NCI-H1105 (cell line): ENCODE measurements at places on chromosomes 2 and 18.

- no peak for DNase-seq
Observed at GRCh38 chr2:3476985-3477327, 42.4 kb downstream of the ADI1 start.

- peak; percentile 13 for DNase-seq
Observed at GRCh38 chr2:212537726-212538304, 787 bp downstream of the ERBB4 start.

DNA sequence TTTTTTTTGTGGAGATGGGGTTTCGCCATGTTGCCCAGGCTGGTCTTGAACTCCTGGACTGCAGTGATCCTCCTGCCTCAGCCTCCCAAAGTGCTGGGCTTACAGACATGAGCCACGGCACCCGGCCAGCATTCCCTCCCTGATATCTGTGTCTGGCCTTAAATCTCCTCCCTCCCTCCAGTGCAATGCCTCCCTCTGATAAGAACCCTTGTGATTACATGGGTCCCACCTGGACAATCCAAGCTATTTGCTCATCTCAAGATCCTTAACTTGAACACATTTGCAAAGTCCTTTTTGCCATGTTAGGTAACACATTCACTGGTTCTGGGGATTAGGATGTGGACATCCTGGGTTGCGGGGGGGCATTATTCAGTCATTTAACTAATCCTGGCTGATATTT is 40.5 kb upstream of the CREB1 start:
- DNase-seq, result no peak

DNA sequence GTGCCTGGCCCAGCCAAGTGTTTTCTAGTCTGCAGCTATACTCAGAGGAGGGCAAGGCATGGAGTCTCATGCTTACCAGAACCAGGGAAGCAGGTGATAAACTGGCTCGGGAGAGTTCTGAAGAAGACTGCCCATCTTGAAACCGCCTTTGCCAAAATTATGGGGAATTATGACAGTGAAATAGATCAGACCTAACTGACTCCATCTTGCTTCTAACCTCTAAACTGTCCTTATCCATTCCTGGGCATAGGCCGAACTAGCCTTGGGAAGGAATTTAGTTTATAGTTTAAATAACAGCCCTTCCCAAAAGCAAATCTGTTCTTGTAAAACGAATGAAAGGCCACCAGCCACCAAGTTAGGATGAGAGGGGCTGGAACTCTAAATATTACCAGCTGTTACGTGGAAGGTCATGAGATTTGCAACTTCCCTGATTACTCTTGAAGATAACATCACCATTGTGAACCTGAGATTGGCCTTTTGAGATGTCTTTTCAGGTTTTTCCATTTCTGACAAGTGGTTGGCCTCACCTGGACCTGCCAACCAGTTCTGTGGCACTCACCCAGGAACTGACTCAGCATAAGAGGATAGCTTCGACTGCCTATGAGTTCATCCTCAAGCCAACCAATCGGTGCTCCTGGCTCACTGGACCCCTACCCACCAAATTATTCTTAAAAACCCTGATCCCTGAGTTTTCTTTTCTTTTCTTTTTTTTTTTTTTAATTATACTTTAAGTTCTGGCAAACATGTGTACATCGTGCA is 23.4 kb downstream of the CHCHD5 start:
- no peak for DNase-seq

GRCh38 chr2:121408641-121409040 is 122.0 kb upstream of the RNU4ATAC start:
- DNase-seq, result no peak

DNA sequence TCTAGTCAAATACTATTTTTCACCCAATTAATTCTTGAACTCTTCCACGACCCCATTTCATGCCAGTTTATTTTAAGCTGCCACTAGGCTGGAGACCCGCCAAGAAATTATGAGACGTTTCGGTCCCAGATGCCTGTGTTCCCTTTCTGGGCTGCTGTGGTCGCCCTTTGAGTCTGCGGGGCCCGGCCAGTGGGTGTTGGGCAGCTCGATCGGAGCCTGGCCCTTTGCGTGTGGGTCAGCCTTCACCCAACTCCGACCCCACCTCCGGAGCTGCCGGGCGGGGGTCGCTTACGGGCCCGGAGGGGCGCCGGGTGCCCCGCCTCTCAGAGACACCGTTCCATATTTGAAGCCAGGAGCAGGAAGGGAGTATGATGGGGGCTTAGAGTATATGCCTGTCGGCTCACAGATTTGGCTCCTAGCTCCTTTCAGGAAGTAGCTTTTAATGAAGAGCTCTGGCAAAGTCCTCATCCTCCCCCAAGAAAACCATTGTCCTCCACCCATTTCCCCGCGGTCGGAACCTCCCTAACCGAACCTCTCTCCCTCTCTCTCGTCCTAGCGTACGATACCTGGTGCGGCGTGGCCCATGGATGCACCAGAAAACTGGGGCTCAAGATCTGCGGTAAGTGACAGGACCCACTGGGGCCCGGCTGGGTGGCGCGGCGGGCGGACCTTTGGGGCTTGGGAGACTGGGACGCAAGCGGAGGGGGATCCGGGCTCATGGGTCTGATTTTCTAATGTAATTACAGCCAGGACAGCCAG is 5.0 kb downstream of the GAD1 start:
- no peak for DNase-seq

DNA sequence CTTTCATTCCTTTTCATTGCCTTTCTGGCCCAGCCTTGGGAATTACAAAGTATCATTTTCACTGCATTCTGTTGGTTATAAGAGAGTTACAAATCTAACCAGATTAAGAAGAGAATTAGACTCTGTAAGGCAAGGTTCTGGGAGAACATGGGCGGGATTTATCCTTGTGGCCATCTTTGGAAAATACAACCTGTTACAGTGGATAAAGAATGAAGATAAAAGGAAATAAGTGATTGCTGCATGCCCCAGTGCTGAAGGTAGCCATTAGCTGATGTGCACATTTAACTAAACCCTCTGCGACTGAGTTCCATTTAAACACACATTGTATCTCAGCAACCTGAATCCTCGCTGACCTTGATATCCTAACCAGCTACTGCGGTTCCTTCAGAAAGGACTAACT is 93.4 kb downstream of the SMC6 start:
- no peak for DNase-seq

GRCh38 chr18:67151366-67151765 is 365.2 kb downstream of the DSEL start:
- no peak for DNase-seq

- peak; percentile 26 for DNase-seq
Observed at GRCh38 chr18:65938592-65939372, 188.0 kb downstream of the CDH7 start.

DNA sequence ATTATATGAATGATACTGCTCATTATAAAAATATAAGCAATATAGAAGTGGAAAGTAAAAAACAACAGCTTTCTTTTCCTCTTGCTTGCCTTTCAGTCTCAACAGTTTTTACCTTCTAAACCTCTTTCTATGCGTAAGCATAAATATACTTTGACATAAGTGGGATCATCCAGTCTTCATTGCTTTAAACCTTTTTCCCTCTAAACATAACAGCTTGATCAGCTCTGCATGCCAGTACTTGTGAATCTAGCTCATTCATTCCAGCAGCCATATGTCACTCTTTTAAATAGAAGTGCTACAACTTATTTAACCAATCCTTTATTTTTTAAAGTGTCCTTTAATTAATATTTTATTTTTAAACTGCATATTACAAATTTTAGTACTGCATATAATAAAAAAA is 88.1 kb downstream of the TTC27 start:
- no peak for DNase-seq

DNA sequence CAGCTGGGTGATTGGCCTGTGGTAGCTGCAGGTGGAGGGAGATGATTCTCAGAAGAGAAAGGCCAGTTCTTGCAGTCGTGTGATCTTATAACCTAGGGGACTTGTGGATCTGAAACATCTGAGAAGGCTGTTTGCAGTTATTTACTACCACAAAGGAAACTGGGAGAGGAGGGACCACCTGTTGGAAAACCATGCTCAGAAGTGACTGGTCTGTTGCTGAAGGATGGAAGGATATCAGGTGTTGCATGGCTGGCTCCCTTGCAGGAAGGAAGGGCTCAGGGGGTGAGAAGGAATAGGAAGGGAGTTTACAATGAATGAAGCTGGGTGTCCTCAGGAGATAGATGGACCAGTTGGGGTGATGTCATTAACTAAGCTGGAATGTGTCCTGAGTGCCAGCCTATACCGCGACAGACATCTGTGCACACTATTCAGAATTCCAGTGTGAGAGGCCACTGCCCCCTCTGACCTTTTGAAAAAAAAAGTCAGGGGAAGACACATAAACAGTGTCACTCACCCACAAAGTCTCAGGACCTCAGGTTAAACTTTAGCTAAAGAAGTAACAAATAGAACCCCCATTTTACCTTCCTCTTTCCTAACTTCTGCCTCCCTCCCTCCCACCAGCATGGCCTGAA is 17.5 kb downstream of the IGFBP2 start:
- DNase-seq, result no peak

GRCh38 chr2:222504719-222505118 is 80.4 kb downstream of the SGPP2 start:
- no peak for DNase-seq

DNA sequence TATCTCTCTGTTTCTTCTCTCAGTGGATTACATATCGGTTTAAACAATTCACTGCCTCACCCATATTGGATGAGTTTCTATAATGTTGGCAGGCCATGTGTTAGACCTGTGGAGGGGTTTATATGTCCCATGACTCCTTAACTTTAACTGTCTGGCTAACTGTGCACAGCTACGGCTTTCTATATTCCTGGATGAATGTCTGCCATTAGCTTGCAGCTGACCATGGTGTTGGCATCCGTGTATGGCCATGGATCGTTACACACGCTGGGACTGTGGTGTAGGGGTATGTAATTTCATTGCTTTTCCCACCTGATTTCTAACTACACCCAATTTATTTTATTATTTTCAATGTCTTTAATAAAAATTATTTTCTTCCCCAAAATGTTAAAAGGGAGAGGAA is 3.3 kb upstream of the TANC1 start:
- DNase-seq, result no peak

GRCh38 chr2:29894822-29895614 is 26.4 kb downstream of the ALK start:
- DNase-seq, result no peak

GRCh38 chr18:40821596-40822243 is 1133.3 kb upstream of the PIK3C3 start:
- DNase-seq, result no peak

GRCh38 chr2:219433666-219434467 is 776 bp upstream of the SPEG start:
- DNase-seq, result no peak

GRCh38 chr2:219918944-219919343 is 291.5 kb downstream of the SLC4A3 start:
- no peak for DNase-seq

DNA sequence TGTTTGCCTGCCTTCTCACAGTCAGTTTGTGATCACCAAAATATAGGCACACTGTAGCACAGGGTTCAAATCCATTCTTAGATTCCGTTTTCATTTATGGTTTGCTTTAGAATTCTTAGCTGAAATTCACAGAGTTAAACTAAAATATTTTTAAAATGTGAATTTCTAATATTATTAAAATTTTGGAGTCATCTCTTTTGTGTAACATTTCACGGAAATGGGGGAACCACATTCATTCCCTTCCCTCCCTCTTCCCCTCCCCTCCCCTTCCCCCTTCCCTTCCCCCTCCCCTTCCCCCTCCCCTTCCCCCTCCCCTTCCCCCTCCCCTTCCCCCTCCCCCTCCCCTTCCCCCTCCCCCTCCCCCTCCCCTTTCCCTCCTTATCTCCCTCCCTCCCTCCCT is 11.4 kb upstream of the LDAH start:
- no peak for DNase-seq

DNA sequence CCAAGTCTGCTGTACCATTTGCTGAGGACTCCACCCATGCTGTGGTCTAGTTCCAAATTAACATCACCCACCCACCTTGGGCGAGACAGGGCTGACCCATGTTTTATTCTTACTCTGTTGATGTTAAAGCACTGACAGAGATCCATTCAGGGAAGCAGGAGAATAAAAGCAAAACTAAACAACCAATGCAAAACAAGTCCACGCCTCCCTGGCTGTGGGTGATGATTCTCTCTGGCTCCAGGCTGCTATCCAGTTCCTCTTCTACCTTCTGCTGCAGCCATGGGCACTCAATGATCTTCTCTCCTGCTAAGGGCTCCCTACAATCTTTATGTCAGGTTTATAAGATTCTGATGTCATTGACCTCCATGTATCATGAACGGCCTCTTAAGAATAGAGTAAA is 786.6 kb upstream of the ID2 start:
- no peak for DNase-seq

DNA sequence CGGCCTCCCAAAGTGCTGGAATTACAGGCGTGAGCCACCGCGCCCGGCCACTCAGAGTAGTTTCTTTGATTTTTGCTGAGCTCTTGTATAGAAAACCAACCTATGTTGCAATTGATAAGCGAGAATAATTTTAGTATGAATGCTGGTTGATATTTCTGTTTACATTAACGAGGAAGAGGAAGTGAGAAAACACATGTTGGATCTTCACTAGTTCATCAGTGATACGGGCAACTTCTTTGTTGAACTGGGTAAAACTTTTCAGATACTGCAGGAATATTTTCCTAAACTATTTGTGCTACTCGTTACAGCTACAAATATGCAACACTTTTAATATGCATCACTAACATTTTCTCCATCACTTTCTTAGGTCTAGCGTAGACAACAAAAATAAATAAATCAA is 67.9 kb upstream of the SLC25A52 start:
- no peak for DNase-seq

GRCh38 chr2:179239195-179239594 is 25.4 kb downstream of the SESTD1 start:
- DNase-seq, result no peak

GRCh38 chr18:61435064-61435652 is 101.9 kb downstream of the CDH20 start:
- no peak for DNase-seq

DNA sequence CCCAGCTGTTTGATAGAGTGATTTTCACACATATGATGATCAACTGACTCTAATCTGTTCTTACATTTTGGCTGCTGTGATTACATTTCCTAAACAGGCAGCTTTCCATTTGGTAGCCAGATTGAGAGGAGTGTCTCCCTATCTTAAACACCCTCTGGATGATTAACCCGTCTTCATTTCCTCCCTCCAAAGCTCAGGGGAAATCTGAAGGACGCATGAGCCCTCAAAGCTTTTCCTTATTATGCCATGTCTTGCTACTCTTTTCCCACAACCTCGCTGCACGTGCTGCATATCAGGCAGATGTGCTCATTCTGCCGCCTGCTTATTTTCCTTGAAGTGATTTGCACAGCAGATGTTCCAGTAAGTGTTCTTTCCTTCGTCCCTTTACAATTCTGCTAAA is 837.4 kb downstream of the LRRTM4 start:
- DNase-seq, result no peak

DNA sequence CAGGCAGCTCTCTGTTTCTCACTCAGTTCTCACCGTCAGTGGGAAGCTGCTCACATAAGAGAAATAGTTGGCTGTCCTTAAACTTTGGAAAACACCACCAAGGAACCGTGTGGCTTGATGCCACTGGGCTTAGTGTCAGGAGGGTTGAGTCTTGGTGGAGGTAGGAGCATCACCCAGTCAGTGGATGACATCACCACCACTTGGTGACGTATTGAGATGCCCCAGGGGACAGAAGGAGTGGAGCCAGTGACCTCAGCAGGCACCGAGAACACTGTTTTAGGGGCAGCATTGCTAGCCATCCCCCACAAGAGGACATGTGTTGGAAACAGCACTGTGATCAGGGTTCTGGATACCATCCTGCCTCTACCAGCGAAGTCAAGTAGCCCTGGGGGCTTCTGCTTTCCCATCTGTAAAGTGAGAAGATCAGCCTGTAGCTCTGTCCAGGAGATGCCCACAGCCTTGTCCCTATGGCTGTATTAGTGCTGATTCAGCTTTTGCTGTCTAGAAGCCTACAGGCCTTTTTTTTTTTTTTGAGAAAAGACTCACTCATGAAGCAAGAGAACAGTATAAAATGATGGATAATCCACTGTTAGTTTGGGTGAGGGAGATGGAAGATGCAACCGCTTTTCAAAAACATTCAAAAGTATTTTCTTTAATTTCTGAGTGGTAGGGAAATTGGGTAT is 66.2 kb downstream of the TSN start:
- DNase-seq, result no peak
